Lower lobe of right lung (tissue), 2 donors: ENCODE measurements at places on chromosomes 5 and 9. TPM values are rescaled to one million over a fixed set of nuclear protein-coding genes. Genes with fewer than 3 reads are reported as not detected.

Gene SPATA31E1
- not detected for total RNA-seq

Gene NMUR2
- not detected for total RNA-seq

- DNase-seq: no peak
- H3K36me3 ChIP-seq: no peaks in the 10 kb centered on the region
- no peak overlapping the region for H3K27ac ChIP-seq
Measured at GRCh38 chr5:59782856-59783255, 110.7 kb downstream of the PDE4D start.

GRCh38 chr5:61631438-61631941, 299.4 kb downstream of the ZSWIM6 start:
- H3K36me3 ChIP-seq: no peaks in the 10 kb centered on the region
- no peak overlapping the region for H3K27ac ChIP-seq
- peak; percentile 50 for DNase-seq
- peaks cover 10% of the 10 kb centered on the region for H3K4me1 ChIP-seq

DNA sequence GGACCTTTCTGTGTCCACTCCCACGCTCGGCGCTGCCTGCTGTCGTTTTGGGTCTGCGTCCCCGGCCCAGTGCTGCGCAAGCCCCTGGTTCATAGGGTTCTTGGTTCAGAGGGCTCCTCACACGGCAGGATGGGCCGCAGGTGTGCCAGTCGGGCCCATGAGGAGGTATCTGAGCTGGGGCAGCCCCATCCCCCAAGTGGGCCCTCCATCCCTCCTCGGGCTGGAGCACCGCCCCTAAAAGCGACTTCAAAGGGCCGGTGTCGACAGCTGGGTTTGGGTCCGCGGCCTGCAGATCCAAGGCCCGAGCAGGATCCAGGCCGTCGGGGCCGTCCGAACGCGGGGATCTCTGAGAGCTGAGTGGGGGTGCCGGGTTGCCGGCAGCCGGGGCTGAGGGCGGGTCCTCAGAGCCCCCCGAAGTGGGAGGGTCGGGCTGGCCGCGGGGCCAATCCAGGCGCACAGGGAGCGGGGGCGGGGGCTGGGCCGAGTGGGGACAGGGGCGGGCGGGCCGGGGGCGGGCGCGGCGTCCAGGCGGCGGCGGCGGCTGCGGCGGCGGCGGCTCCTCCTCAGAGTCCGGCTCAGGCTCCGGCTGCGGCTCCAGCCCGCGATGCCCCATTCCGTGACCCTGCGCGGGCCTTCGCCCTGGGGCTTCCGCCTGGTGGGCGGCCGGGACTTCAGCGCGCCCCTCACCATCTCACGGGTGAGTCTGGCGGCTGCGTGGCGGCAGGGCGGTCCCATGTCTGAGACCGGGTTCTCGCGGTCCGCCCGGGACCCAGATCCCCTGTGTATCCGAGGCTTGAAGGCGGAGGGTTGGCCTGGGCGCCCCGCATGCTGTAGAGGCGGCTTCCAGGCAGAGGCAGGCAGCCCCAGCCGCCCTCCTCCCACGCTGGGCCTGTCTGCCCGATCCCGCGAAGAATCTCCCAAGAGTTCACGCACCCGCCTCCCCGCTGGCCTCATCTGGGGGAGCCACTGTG, at the start of gene PDLIM4:
TSS of gene PDLIM4 (plus strand) at position 566 of the 971 bp plus-strand sequence. CDS start at position 605, 39 bp downstream.
- H3K4me1 ChIP-seq: peaks cover 33% of the 10 kb centered on the region
- H3K36me3 ChIP-seq: no peaks in the 10 kb centered on the region
- peaks cover 9% of the 10 kb centered on the region for H3K27me3 ChIP-seq
- H3K4me3 ChIP-seq: peak within 1 kb of the TSS; percentile 54

GRCh38 chr9:127389381-127390247, 7.4 kb upstream of the SLC2A8 start:
- no peak overlapping the region for H3K27ac ChIP-seq
- no peaks in the 10 kb centered on the region for H3K27me3 ChIP-seq
- no peak for DNase-seq
- H3K4me1 ChIP-seq: peaks cover 10% of the 10 kb centered on the region
- H3K36me3 ChIP-seq: no peaks in the 10 kb centered on the region

DNA sequence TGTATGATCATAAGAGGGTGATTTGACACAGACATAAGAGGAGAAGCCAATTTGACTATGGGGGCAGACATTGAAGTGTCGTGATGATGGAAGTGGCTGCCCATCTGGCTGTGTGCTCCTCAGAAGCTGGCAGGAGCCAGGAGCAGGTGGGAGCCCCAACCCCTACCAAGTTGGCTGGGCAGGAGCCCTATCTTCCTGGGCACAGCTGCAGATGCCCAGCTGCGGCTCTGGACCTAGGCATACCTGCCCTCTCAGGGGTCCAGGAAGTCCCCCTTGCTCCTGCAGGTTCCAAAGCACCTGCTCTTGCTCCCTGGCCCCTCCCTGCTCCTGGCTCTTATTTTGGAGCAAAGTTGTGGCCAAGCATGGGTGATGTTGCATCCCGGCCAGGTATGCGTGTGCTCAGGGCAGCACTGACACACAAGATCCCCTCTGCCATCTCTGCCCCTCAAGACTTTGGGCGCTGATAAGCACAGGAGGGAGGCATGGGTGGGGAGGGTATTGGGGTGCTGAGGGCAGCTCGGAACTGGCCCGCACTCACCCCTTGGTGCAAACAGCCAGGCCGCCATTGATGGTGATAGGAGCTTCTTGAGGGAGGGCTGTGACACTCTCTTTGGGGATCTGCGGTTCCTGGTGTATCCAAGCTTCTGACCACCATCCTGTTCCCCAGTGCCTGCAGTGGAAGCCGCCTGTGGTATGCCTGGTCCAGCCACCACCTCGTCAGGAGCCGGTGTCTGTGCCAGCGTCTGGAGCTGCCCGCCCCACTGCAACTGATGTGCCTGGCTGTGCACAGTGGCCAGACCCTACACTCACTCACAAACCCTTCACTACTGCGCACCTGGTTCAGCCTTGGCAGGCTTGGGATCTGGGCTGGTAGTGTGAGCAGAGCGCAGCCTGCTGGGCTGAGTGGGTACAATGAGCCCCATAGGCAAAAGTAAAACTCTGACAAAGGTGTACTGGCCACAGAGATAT, 230.9 kb downstream of the CDH9 start:
- H3K36me3 ChIP-seq: no peaks in the 10 kb centered on the region
- H3K27me3 ChIP-seq: no peaks in the 10 kb centered on the region
- no peak overlapping the region for H3K27ac ChIP-seq
- no peak overlapping the region for H3K4me3 ChIP-seq
- no peaks in the 10 kb centered on the region for H3K4me1 ChIP-seq

DNA sequence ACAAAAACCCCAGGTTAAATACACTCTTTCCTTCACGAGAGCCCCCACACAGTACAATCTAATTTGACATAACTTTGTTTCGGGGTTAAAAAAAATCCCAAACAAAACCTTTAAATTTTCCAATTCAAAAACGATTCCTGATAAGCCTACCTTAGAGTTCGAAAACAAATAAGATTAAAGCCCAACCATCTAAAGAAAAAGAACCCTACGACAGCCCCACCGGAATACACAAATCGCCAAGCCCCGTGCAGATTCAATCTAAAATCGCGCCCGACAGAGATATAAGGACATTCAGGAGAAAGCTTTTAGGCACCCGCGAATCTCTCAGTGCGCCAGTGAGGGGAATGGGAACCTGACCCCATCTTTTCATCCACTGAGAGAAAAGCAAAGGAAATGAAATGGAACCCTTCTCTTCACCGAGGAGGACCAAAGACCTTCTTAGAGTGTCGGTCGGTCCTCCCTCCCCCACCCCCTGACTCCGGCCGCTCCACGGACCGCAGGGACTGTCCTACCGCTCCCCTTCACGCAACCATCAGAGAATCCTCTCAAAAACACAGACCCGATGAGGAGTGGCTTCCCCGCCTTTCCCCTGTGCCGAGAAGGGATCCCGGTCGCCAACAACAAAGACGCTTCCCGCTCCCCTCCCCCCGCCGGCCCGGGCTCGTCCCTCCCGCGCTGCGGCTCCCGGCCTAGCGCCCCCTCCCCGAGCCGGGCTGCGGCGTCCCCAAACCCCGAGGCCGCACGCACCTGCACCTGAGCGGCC, 925 bp downstream of the ABHD17B start:
- H3K36me3 ChIP-seq: peaks cover 7% of the 10 kb centered on the region
- peak overlapping the region; percentile 93 for H3K4me3 ChIP-seq
- peak overlapping the region; percentile 93 for H3K27ac ChIP-seq
- DNase-seq: peak; percentile 75
- H3K27me3 ChIP-seq: no peaks in the 10 kb centered on the region

DNA sequence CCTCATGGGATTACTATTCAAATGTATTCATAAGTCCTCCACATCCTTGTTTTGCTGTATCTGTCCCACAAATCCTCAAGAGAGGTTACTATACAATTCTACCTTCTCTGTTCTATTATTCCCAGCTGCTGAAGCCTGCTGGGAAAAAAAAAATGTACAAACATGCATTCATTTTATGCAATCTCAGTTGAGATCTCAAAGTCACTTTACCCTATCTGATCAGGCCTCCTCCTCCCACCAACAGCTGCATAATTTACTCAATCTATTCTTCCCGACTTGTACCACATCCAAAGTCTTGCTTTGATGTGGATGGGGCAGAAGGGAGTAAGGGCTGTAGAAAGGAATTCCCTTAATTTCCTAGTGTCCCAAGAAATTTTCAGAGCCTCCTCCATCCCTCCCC, 28.6 kb downstream of the PSIP1 start:
- no peak overlapping the region for H3K4me3 ChIP-seq
- H3K27ac ChIP-seq: no peak overlapping the region
- DNase-seq: no peak
- no peaks in the 10 kb centered on the region for H3K4me1 ChIP-seq
- H3K27me3 ChIP-seq: no peaks in the 10 kb centered on the region

- H3K4me1 ChIP-seq: no peaks in the 10 kb centered on the region
- DNase-seq: no peak
- H3K27ac ChIP-seq: no peak overlapping the region
- no peak overlapping the region for H3K4me3 ChIP-seq
- no peaks in the 10 kb centered on the region for H3K27me3 ChIP-seq
Measured at GRCh38 chr9:18126831-18127498, 347.0 kb upstream of the ADAMTSL1 start.

DNA sequence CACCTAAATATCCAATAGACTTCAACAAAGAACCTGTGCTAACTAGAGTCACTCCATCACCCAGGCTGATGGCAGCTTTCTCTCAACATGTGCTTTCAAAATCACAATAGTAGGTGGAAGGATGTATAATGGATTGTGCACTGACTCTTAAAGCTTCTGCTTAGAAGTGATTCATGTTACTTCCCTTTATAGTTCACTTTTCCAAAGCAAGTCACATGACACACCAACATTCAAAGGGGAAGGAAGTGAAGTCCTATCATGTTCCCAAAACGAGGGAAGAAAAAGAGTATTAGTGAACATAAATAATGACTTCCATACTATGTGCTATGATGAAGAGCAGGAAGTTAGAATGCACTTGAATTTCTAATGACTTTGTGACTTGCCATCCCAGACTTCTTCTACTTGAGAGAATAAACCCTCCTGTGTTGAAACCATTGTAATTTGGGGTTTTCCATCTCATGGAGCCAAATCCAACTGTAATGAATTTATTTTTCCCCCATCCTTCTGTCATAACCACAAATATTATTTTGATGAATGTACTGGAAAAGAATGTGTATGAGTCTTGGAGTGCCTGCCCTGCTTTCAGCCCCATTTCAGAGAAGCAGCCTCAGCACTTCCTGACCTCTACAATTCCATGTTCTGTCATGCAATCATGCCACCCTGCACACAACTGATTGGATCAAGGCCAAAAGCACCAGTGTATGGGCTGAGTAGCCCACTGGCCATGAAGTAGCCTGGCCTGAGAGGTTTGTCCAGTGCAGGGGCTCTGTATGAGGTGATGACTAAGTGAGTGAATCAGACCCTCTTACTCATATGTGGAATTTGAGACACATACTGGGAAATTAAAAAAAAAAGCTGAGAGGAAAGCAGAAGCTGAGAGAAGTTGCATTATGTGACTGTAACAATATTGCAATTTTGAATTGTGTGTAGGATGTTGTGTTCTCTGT, 525.9 kb upstream of the CLINT1 start:
- peaks cover 18% of the 10 kb centered on the region for H3K4me1 ChIP-seq
- no peaks in the 10 kb centered on the region for H3K36me3 ChIP-seq
- no peaks in the 10 kb centered on the region for H3K27me3 ChIP-seq
- no peak overlapping the region for H3K4me3 ChIP-seq
- no peak overlapping the region for H3K27ac ChIP-seq

DNA sequence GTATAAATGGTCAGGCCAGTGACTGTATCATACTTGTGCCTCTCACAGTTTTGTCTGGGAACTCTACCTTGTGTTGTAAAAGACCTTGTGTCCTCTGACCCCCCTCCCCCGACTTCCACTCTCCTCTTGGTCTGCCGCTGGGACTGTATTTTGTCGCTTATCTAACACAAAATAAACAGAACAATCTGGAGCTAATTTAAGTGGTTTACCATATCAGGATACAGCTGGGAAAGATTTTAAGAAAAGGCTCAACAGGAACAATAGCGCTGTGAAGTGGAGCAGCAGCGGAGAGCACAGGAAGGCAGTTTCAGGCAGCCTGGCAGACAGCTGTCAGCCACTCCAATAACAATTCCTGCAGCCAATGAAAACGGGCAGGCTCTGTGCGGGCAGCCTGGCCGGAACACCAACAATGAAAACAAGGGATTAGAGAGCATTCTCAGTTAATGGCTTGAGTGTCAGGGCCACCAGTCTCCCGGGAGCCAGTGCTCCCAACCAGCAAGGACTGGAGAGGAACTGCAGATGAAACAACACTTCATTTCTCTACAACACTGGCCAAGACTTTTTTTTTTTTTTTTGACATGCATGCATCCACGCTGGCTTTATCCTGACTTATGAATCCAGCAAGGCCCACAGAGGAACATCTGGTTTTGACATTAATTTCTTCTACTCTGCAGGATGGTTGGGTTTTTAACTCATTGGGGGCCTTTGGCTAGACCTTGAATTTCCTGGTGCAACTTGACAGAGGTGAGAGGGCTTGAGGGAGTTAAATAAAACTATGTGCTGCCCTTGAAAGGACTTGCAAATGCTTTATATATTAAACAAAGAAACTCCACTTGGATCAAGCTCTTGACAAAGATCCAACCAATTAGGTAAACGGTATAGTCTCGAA, 76.7 kb downstream of the ARSB start:
- no peaks in the 10 kb centered on the region for H3K27me3 ChIP-seq
- H3K4me1 ChIP-seq: peaks cover 21% of the 10 kb centered on the region
- no peak overlapping the region for H3K27ac ChIP-seq
- H3K36me3 ChIP-seq: no peaks in the 10 kb centered on the region

DNA sequence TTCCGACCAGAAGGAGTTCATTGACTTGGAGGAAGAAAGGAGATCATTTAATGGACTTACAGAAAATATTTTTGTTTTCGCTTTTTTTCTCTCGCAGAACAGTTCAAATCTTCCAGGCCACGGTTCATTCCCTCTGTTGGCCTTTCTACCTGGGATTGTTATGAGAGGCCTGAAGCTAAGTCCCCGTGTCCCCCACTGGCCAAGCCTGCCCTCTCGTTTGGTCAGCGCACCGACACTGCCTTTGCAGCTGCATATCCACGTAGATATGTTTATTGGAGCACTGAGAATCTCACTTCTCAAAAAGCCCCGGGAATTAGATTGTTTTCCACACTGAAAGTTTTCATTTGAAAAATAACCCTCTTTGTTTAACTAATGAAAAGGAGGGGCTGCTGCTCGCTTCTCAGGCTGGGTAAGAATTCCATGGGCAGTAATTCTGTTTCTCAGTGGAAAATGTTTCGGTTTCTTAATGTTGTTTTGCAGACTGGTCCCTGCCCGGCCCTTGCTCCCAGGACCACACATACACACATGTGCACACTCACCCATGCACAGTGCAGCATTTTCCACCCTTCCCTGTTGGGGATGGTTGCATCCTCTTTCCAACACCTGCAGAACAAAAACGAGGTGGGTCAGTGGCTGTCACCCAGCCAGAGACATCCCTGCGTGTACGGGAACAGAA, 655.7 kb downstream of the BNC2 start:
- peaks cover 11% of the 10 kb centered on the region for H3K4me1 ChIP-seq
- H3K27me3 ChIP-seq: no peaks in the 10 kb centered on the region
- H3K27ac ChIP-seq: no peak overlapping the region
- no peaks in the 10 kb centered on the region for H3K36me3 ChIP-seq
- H3K4me3 ChIP-seq: no peak overlapping the region
- DNase-seq: no peak
